ENCODE measurements at places on chromosomes 16 and 17.

DNA sequence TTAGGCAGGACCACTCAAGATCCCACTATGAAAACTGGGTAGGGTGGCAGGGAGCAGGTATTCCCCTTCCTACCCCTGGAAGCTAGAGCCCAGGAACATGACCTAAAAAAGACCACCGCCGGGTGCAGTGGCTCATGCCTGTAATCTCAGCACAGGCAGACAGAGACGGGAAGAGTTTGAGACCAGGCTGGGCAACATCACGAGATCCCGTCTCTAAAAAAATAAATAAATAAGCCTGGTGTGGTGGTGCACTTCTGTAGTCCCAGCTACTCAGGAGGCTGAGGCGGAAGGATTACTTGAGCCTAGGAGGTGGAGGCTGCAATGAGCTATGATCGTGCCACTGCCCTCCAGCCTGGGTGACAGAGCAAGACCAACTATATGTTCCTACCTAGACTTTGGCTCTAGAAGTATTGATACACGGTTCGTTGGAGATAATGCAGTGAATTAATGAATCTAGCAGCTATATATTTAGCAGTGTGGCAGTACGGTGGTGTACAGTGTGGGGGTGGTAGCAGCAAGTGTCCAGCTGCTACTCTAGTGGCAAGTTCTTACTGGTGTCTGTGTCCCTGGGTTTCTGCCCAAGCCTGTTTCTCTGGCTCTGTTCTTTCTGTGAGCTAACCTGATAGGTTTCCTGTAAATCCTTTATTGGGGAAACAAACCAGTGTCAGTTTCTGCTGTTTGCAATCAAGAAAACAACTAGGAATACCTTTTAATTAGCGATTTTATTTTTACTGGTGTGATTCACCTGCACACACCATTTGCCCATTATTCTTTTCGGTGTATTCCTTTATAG lies 3.3 kb upstream of the USP31 start:
- no peak for DNase-seq

GRCh38 chr16:87499189-87499486 lies 6.3 kb upstream of the ZCCHC14 start:
- DNase-seq: no peak

GRCh38 chr17:50225701-50226240 lies 24.3 kb upstream of the COL1A1 start:
- DNase-seq: no peak

GRCh38 chr17:76106703-76107102 lies 3.1 kb upstream of the EXOC7 start:
- DNase-seq: no peak

- peak; percentile 91 for DNase-seq
These were observed 934 bp upstream of the AOC2 start for GRCh38 chr17:42843358-42843934.

DNA sequence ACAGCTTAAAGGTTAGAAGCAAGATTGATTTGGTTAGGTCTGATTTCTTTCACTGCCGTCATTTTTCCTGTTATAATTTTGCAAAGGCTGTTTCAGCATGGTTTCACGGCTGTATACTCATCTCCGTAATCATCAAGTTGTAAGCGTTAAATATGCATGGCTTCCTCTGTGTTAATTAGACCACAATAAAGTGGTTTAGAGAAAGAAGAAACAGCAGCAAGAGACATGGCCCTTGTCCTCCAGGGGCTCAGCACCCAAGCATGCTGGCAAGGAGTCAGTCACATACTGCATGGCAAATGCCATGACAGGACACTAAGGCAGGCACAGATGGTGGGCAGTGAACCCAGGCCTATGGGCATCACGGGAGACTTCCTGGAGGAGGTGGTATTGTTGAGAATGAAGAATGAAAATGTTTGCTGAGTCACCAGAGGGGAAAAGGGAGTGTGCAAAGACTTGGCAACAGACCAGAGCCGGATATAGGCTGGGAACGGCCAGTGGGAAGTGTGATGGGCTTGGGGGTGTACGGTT lies 61.4 kb upstream of the PLCG2 start:
- no peak for DNase-seq

GRCh38 chr17:67239597-67239996 lies 5.4 kb downstream of the HELZ start:
- no peak for DNase-seq

DNA sequence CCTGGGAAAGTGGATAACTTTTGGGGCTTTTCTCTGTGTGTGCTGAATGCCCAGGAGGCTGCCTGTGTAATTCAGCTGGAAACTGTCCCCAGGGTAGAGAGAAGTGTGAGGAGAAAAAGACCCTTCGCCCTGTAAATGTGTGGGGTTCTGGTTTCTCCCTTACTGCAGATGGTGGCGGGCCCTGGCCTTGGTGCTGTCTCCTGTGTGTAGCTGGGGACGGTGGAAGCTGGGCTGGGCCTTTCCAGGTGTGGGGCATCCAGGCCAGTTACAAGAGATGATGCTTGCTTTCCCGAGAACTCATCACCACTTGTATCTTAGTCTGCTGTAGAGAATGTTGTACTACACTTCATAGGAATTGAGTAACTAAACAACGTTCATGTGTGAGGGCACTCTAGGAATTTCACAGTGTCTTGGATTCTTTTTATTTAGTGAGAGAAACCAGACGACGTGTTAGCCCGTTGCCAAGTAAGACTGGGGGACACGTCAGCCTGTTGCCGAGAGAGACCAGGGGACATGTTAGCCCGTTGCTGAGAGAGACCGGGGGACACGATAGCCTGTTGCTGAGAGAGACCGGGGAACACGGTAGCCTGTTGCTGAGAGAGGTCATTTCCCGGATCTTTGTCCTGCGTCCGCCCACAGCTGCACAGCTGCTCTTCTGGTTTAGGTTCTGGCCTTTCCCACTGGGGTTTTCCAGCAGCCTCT lies 43.1 kb downstream of the TBCD start:
- DNase-seq: no peak

- DNase-seq: no peak
These were observed 818 bp upstream of the CBX8 start for GRCh38 chr17:79797492-79798298.

DNA sequence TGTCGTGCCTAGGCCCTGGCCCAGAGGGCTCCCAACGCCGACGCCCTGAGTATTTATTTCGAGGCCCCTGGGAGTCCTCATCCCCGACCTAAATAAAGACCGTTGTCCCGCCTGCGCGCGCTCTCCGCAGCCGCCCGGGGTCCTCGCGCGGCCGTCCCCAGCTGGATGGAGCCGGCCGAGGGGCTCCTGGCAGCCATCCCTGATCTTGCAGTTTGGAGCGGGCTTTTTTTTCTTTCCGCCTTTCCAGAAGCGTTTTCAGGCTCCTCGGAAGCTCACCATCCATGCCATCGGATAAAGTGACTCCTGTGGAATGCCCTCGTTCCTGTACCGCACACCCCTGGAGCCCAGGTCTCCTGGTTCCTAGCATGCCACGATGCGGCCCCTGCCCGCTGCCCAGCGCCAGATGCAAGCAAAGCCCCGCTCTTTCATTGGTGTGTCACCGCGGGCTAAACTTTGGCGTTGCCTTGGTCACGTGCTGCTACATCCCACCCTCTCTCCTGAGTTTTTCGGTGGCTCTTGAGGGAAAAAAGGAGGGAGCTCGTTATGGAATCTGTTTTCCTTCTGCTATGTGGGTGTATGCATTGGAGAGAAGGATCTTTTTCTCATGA lies 716 bp downstream of the TMEM94 start:
- peak; percentile 81 for DNase-seq

- DNase-seq: peak; percentile 46
These were observed 15.5 kb upstream of the SNTB2 start for GRCh38 chr16:69171325-69172084.

- no peak for DNase-seq
These were observed 51.4 kb upstream of the ENDOV start for GRCh38 chr17:80363518-80364090.

DNA sequence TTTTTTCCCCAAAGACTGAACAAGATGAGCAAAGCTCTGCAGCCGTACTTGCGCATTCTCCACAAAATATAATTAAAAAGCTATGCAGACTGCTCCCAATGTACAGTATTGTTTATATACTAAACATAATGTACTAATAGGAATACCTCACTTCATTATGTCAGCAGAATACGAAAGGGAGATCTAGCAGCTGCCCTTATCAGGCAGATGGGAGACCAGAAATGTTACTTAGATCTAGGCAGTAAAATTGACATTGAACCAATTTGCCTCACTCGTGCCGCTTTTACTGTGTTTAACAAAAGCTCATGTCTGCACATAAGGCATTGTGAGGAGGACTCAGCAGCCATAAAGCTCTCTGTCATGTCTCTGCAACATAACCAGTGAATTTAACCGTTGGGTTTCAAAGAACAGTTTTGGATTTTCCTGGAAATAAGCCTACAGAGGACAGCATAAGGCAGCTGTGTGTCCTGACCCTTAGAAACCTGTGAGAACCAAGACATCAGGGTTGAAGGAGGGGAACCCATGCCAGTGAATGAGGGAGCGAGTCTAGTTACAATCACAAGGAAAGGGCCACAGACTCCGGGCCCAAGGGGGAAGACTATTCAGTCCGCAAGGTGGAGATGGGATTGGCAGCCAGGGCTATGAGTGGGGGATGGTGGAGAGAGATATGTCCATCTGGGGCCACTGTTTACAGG lies 71.4 kb downstream of the GNAO1 start:
- no peak for DNase-seq

DNA sequence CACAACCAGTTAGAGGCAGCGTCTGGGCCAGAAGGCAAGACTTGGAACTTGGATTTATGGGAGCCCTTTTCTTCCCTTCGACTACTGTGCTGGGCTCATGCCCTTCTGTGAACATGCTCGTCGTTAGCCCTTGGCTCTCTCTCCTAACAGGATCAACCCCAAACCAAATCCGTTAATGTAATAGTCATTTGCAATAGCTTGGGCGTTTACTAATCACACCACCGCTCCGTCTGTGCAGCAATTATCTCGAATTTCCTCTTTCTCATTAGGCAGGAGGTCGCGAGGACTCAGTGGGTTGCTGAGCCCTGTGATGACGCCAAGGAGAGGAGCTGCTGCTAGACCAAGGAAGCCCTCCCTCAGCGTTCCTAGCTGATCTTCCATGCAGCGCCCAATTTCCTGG lies 114.7 kb downstream of the ENGASE start:
- DNase-seq: no peak

GRCh38 chr17:27544350-27545131 lies 86.4 kb upstream of the LGALS9 start:
- no peak for DNase-seq

- peak; percentile 96 for DNase-seq
These were observed 145.3 kb downstream of the IRF8 start for GRCh38 chr16:86044241-86044671.

DNA sequence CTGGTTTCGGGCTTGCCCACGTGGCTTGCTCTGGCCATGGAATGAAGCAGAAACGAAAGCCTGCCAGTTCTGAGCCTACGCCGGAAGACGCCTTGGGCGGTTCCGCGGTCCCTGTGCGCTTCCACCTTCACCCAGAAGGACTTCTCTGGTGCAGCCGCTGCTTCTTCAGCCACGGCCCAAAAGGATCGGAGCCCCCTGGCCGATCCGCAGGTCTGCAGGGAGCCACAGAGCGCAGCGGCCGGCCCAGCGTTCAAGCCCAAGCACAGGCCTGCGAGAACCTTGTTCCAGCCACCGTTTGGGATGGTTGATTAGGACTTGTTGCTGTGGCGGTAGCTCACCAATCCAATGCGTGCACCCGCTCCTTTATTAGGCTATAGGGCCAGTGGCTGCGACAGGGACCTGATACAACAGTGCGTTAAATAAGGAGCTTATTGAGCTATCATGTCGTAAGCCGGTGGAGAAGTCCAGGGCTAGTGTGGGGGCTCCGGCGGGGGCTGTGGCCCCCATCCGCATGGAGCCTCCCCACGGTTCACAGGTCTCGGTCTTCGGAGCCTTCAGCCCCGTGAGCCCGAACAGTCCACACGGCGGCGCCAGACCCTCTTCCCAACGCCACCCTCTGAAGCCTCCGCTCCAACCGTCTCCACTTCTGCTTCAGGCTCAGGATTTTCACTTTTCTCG lies 10.2 kb upstream of the MPP2 start:
- DNase-seq: peak; percentile 86

GRCh38 chr16:86975445-86975844 lies 341.7 kb downstream of the C16orf95 start:
- peak; percentile 88 for DNase-seq

DNA sequence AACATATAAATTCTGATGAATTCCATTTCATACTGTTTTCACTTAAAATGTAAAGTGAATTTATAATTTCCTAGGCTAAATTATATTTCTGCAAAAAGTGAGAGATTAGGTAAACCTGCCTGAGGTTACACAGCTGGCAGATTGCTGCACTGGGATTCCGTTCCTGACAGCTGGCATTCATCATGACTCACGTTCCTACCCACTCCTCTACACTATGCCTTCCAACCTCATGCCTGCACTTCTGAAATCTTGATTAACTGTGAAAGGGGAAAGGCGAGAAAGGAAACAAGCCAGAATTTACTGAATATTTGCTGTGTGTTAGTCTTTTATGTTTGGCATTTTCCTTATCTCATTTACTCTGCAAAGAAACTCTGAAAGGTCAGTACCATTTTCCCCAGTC lies 73.3 kb upstream of the MON1B start:
- DNase-seq: no peak

DNA sequence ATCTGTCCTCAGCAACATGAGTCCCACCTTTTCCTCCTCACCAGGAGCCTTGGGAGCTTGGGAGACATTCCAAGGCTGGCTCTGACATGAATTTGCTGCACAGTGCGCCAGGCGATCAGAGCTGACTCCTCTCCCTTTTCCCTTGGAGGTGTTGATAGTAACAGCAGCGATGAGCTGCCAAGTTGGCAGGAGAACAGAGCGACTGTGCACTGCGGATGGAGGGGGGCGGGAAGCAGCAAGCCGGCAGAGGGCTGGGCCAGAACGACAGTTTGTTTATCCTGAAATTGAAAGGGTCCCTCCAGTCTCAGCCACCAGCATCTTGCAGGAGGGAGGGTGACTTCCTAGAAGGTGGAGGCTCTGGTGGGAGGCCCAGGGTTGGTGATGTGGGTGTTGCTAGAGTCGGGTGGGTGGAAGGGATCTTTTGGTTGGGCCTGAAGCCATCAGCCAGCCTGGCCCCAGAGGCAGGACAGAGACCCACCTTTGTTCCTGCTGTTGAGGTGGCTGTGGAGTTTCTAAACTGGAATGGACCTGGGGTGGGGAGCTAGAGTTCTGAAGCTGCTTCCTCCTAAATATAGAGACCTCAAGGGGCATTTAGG lies 22.5 kb upstream of the DYNLL2 start:
- DNase-seq: no peak

DNA sequence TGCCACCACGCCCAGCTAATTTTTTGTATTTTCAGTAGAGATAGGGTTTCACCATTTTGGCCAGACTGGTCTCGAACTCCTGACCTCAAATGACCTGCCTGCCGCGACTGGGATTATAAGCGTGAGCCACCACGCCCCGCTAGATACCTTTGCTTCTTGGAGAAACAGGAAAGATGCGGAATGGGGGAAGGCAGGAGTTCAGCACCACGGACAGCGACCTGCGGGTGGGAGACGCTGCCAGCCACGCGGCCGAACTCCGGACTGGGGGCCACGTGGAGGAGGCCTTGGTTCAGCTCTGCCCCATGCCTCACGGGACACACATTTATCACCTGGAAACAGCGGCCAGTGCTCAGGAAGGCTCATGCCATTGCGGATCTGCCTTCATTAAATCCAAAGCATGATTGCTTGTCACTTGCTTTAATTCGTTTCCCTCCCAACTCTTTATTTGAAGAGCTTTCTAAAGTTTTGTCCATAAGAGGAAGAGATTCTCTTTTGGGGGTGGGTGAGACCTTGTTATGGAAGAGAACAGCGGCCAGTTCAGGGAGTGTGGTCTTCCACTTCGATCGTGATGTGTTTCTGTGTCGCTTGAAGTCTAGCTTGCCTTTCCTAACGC lies 219.9 kb downstream of the ENGASE start:
- peak; percentile 93 for DNase-seq

GRCh38 chr17:44334315-44334714 lies 9.7 kb upstream of the SLC25A39 start:
- no peak for DNase-seq

- DNase-seq: no peak
These were observed 169.8 kb downstream of the AATF start for GRCh38 chr17:37118366-37119137.

All from H7 (cell line).